Bronchial epithelial cell (primary cell): ENCODE measurements at places on chromosomes 4 and X.

GRCh38 chrX:103779141-103779789 is 2.6 kb downstream of the PLP1 start:
- DNase-seq, result no peak

- peak; percentile 88 for DNase-seq
Observed at GRCh38 chr4:98720871-98721480, 62.6 kb upstream of the TSPAN5 start.

DNA sequence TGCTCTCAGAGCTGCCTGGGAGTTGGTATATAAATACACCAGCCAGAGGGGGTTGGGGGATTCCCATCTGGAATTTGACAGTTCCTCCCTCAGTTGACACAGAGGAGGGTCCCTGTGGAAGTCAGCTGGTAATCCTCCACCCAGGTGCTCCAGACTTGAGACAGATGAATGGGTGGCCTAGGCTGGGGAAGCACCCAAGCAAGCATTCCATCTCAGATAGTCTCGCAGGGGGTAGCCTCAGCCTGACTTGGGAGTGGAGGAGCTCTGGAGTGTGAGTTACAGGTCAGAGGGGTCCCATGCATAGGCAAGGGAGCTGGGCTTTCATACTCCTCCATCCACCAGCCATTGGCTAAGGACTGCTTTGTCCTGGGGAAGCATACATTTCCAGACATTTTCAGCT is 229.3 kb upstream of the BCOR start:
- DNase-seq, result no peak

- peak; percentile 7 for DNase-seq
Observed at GRCh38 chr4:3784454-3785291, 18.5 kb downstream of the ADRA2C start.
